ENCODE measurements at places on chromosomes 5 and 9.

DNA sequence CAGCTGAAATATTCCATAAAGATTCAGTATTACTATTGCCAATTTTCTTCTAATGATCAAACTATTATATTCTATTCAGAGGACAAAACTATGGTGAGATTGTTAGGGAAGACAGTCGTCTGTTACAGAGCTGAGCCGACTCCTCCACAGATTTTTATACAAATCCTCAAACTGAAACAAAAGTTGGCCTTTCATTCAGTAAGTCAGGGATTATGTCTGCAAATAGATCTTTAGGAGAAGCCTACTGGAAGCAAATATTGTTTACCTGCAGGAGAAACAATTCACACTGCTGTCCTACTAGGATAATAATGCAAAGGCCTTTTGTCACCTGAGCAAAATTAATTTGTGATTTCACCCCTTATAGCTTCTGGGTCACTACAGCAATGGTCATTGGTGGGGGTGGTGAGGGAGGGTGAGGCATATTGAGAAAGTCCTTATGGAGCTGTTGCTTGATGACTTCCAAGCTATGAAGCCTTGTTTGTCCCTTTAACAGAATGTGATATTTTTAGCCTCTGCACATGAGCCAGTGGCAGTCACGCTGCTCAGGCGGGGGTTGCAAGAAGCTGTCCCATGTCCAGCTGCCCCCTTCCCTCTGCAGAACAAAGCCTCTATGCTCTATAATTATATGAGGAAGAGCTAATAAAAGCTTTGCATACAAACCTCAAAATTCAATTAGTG is 200.5 kb upstream of the KLF9 start:
- DNase-seq = no peak

DNA sequence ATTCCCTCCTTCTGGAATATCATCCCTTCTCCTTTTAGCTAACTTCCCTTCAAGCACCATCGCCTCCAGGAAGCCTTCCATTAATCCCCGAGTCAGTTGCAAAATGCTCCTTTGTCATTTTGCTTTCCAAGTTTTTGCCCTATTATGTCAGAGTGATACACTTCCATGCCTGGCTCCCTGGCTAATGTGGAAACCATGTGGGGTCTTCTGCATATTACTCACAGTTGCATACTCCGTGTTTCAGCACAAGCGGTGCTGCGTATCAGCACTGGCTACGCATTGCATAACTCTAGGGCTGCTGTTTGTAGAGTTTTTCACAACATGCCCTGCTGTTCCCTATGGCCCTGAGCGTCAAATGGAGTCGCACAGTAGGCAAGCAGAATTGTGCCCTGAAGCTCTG is 1.9 kb downstream of the TEX53 start:
- no peak for DNase-seq

GRCh38 chr5:128630121-128630520 is 92.1 kb upstream of the FBN2 start:
- DNase-seq = no peak

- no peak for DNase-seq
Measured at GRCh38 chr5:60538426-60538825, 161.5 kb downstream of the DEPDC1B start.

- DNase-seq = no peak
Measured at GRCh38 chr5:100560860-100561259, 25.7 kb downstream of the FAM174A start.

DNA sequence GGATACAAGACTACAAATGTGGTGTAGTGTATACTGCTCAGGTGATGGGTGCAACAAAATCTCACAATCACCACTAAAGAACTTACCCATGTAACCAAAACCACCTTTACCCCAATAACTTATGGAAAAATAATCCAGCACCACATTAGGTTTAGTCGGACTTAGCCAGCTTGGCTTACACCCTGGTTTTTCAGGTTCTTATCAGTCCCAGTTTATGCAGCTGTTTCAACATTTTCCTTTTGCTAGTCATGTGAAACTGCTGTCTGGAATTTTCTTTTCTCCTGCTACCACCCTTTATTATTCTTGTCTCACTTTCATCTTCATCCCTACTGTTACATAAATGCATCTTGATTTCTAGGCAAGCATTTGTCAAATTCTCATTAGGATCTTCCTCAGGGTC is 51.5 kb downstream of the STK32A start:
- no peak for DNase-seq

DNA sequence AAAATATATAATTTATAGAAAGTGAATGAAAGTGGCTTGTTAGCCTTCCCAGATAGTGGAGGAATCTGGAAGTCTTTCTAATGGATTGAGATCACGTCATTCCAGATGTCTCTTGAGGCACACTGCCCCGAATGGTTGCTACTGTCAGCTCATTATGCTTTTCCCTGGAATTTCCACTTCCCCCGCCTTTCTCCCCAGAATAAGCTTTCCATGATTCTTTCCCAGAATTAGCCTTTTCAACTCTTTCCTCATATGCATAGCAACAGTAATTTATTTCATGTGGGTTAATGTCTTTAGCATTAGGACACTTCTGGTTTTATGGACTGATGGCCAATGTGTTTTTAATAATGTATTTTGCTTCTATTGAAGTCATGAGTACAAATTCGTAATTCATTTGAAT is 81.5 kb downstream of the PALM2AKAP2 start:
- no peak for DNase-seq

DNA sequence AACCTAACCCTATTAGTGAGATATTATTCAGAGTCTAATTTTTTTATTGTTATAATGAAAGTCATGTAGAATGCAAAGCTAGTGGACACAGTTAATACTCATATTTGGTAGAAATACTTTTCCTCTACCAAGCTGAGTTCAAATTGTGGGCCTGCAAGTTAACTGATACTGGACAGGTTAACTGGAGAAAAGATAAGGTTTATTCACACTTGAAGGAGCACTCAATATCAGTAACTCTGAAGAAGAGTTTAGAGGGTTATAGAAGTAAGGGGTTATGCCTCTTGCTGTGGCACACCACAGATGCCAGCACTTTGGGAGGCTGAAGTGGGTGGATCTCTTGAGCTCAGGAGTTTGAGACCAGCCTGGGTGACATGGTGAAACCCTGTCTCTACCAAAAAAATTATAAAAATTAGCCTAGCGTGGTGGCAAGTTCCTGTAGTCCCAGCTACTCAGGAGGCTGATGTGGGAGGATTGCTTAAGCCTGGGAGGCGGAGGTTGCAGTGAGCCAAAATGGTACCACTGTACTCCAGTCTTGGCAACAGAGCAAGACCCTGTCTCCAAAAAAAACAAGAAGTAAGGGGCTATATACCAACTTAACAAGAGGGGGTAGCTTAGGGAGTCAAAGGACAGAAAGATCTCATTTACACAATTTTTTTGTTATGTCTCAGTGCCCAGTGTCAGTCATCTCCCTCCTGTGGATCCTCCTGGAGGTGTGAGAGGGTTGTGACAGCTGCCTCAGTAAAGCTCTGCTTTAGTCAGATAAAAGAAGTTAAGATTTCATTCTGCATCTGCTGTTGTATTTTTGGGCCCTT is 121.2 kb upstream of the GRHPR start:
- DNase-seq = no peak

DNA sequence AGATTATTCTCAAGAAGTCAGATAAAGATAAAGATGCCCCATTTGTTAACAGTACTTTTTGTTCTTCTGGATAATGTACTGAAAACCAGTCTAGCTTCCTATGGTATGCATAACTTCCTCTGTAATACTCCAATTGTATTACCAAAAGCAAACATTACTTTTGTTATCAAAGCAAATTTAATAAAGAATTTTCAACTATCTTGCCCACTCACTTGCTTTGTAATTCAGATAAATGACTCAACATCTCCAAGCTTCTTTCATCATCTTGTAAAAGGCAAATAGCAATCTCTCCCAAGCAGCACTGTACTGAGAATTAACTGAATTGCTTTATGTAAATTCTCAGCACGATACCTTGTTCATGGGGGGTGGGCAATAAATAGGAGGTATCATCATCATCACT is 98.3 kb downstream of the NFIB start:
- no peak for DNase-seq
